Substantia nigra (tissue), 51 donors: ENCODE measurements at places on chromosomes 5 and 9.

GRCh38 chr9:130940693-130941576 lies 1.9 kb upstream of the FIBCD1 start:
- peak; percentile 16 for DNase-seq

DNA sequence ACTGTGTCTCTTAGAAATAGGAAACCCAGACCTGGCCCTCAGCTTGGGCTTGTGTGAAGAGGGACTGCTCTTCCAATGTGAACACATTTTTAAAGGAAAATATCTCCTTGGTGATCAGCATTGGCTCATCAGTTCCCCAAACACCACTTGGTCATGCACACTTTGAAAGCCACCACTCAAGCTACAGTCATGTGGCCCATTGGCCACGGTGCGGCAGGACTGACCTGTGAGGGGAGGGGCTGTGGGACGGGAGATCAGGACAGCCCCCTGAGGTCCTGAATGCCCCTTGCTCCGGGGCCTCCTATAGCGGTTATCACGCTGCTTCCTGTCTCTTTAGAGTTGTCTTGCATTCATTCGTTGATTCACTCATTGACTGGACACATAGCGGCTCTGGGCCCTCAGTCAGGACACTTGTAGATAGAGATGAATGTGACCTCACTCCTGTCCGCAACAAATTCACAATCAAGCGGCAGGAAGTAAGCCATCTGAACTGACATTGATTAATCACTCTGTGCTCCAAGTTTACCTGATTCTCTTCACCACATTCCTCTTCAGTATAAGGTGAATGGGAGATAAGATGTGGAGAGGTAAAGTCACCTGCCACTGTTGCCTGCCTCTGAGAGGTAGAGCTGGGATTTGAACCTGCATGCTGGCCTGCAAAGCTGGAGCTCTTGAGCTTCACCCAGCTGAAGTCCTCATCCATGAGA lies 73.1 kb downstream of the COL15A1 start:
- no peak for DNase-seq

DNA sequence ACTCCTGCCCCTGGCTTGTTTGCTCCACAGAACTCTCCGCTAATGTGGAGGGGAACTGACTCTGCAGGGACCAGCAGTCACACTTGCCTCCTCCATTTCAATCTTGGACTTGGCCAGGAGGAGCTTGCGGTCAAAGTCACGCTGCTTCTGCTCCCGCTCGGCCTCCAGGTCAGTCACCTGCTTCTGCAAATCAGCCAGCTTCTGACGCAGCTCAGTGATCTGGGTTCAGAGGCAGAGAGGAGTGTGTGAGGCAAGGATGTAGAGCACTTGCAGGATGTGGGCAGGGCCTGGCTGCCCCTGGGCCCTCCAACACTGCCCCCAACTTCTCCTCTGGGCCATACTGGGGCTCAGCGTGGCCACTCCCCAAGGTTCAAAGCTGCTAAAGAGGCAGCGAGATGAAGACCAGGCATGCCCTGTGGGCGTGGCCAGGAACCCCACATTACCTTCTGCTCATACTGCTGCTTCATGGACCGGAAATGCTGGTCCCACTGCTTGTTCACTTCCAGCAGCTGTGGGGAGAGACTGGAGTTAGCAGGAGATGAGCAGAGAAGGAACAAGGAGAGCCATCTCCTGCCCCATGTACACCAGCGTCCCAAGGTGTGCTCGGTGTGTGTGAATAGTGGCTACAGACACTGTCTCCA lies 22.2 kb downstream of the GPX3 start:
- no peak for DNase-seq

DNA sequence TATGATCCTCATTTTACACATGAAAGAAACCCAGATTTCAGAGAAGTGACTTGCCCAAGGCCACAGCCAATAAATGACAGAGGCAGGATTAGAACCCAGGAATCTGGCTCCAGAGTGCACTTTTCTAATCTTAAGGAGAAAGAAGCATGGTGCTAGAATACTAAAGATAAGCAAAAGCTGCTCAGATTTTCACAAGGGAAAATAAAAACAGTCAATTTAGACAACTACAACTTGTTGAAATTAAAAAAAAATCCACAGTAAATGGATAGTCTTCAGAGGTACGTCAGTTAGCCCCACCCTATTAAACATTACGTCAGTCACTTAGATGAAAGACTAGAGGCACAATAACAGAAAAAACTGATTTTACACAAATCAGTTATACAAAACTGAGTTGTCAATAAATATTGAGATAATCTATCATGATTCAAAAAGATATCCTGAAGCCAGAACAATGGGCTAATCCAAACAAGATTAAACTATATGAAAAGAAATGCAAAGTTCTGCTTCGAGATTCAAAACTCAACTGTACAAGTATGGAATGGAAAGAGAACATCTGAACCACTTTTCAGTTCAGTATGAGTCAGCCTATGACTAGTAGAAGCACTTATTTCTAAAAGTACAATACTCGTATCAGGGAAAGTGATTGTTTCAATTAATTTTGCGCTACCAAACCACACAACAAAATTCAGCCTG lies 9.3 kb downstream of the TMEM245 start:
- no peak for DNase-seq

DNA sequence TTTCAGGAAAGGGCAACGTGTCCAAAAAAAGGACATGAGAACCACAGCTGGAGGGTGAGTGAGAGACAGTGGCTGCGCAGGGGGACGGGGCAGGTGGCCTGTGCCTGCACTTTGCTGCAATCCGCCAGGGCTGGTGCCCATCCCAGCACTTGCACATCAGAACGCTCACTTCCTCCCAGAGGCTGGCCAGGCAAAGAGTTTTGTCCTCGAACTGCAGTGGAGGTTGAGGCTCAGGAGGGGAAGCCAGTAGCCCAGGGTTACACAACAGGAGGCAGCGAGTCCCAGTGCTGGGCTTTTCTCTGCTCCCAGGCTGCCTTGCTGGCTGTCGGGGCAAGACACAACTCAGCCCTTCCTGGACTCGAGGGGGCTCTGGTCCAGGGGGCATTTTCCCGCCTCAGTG lies 33.1 kb downstream of the CRB2 start:
- no peak for DNase-seq

DNA sequence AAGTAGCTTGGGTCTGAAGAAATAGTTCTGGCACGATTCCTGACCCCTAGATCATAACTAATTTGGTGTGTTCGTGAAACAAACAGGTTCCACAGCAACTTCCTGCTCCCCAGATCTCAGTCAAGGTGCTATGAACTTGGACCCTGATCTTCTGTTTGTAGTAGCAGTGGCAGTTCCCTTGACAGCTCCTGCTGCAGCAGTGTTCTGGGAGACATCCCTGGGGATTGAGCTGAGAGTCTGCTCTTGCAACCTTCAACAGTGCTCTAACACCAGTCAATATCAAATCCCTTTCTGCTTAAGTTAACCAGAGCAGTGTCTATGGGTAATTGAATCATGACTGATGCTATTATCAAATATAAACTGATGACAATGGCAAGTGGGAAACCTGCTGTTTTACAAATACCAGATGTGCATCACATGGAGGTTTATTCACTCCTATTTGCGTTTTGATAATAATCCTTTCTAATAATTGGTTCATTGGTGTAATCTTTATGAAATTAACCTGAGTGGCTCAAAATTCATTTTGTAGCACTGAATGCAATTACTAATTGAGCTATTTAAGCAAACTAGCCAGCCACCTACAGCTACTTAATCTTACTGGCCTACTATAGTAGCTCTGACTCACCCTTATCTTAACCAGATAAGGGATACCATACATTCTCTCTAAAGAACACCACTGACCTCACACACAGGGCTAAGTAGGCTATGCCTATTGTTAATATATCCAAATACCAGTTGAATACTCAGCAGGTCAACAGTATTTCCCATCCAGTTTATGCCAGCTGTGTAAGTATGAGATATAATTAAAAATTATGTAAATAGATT lies 21.9 kb downstream of the KDM4C start:
- no peak for DNase-seq

GRCh38 chr9:129446828-129447550 lies 173.9 kb downstream of the C9orf50 start:
- peak; percentile 44 for DNase-seq

- no peak for DNase-seq
These were observed 565.0 kb downstream of the CETN3 start for GRCh38 chr5:89844548-89844947.

- no peak for DNase-seq
These were observed 24.9 kb downstream of the MELK start for GRCh38 chr9:36597412-36598178.

DNA sequence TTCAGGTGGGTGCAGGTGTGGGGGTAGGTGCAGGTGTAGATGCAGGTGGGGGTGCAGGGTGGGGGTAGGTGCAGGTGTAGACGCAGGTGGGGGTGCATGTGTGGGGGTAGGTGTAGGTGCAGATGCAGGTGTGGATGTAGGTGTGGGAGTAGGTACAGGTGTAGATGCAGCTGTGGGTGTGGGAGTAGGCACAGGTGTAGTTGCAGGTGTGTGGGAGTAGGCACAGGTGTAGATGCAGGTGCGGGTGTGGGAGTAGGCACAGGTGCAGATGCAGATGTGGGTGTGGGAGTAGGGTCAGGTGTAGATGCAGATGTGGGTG lies 94.6 kb downstream of the PHF2 start:
- DNase-seq, result no peak

- peak; percentile 8 for DNase-seq
These were observed 71.2 kb upstream of the CNTLN start for GRCh38 chr9:17063535-17064135.

- no peak for DNase-seq
These were observed 167.5 kb upstream of the CLINT1 start for GRCh38 chr5:158026304-158027031.

DNA sequence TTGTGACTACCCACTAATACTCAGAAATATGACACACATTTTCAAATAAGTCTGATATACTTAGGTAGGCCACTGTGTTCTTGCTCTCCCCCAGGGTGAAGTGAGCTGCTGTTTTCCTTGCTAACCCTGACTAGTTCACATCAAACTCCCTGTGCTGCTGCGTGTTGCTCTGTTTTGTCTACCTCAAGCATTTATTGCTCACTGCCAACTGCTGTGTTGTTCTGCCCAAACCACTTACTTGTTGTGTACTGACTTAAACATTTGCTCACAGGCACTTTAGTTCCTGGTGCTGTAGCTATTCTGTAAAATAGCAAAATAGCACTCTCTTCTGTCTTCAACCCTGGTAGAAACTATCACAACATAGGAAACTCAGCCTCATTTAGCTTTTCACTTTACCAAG lies 255.7 kb downstream of the HCN1 start:
- DNase-seq, result no peak

GRCh38 chr5:110751902-110752762 lies 13.3 kb downstream of the SLC25A46 start:
- no peak for DNase-seq

DNA sequence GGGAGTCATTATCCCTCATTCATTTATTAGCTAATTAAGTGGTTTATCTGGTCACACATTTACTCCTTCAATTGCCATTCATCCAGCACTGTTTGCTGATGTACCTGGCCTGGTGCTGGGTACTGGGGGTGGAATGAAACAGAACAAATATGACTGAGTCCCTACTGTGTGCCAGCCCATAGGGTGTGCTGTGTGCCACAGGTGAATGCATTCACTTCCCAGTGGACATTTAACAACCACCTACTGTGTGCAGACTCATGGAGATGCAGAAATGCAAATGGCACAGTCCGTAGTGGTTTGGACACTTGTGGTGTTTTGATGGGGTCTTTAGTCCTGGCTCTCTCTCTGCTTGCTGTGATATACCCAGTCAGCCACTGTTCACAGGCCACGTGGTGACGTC lies 10.5 kb downstream of the NEK6 start:
- no peak for DNase-seq

DNA sequence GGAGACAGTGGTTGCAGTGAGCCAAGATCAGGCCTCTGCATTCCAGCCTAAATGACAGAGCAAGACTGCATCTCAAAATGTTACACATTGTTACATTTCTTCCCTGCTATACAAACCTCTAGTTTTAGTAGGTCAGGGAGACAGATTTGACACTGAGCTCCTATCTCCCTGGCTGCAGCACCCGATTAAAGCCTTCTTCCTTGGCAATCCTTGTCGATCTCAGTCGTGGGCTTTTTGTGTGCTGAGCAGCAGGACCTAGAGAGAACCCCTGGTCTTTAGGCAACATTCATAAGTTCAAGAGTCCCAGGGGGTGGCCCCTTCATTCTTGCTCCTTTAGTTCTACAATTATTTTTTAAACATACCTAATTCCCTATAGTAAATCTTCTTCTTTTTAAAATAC lies 13.0 kb downstream of the SERINC5 start:
- no peak for DNase-seq

GRCh38 chr5:9599391-9599790 lies 30.8 kb downstream of the TAS2R1 start:
- DNase-seq, result no peak

DNA sequence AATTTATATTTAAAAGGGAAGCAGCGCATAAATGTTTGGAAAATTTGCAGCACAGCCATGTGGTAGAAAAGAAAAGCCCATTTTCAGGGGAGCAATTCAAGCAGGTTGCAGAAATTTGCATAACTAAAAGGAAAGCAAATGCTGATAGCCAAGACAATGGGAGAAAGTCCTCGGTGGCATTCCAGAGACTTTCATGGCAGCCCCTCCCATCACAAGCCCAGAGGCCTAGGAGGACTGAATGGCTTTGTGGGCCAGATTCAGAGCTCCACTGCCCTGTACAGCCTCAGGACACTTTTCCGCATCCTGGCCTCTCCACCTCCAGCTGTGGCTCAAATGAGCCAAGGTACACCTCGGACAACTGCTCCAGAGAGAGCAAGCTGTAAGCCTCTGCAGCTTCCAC lies 462.9 kb downstream of the CDK5RAP2 start:
- no peak for DNase-seq

DNA sequence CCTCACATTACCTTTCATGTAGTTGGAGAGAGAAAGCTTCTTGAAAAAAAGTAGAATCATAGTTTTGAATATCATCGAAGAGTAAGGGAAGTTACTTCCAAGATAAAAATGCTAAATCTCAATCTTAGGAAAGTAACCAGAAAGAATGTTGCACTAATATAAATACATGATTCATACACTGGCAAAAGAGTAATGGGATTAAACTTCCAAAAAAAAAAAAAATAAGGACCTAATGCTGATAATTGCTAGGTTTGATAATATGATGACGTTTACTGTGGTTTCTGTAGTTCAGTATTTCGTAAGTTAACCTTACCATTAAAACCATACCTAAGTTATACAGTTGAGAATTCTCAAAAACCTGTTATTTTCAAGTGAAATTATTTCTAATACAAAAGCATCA lies 573.8 kb upstream of the CDH9 start:
- no peak for DNase-seq

DNA sequence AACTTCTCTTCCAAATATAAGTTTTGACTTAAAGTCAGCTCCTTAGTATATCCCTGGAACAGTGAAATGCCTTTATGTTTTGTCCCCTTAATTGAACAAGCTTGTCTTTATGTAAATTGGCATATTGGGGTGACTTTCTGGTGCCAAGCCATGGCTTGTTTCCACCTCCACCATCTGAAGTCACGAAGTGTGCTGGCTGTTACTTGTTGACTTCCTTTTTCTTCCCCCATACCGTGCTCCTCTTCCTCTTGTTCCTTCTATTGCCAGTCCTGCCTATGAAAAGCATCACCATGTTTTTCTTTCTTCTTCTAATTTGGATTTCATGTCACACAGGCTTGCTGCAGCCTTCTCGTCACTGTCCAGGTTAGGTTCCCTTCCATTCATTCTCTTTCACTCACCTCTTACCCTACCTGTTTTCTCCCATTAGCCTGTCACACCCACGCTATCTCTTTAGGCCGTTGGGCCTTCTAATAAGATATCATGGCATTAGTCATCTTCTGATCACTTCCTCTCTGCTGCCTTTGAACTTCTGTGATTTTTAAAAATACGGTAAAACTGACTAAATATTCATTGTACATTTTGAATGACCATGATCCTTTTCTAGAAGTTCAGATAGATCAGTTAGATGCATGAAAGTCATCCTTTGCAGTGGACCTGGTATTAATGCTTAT lies 48.1 kb downstream of the IQGAP2 start:
- no peak for DNase-seq

- DNase-seq, result no peak
These were observed 61.6 kb downstream of the ERCC6L2 start for GRCh38 chr9:95937131-95937530.
